Cortex of kidney (tissue), 1 donor: ENCODE measurements at places on chromosomes 6 and 20.

DNA sequence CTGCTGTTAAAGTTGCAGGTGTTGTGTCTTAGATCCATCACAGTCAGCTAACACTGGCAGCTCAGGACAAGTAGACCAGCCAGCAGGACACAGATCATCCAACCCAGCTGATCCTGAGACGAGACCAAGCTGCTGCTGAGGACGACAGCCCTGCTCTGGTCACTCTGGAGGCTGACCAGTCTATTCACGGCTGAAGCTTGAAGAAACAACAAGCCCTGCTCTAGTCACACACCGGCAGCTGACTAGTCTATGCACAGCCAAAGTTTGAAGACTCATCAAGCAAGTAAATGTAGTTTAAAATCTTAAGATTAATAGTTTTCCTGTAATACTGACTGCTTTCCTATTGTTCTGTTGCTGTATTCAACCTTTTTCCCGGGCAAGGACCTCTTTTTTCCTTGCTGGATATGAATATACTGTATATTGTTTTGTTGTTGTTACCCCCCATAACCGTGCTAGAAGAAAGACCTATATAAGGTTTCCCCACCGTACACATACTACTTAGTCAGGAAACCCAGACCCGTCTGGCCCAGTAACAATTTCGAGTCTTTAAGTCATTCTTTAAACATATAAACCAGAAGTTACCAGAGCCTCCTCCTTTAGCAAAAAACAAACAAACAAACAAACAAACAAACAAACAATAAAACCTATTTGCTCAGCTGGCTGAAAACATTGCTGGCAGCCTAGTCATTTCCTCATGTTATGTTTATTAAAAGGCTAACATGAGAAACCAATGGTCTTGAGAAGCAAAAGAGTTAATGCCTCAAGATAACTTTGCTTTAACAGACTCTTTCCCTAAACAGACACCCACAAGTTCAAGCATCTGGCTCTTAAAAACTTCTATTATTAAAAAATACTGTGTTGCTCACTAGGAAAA is 16.7 kb upstream of the GSTA3 start:
- DNase-seq, result no peak

- no peak for DNase-seq
Observed at GRCh38 chr20:7505835-7506221, 434.4 kb downstream of the HAO1 start.

- DNase-seq, result no peak
Observed at GRCh38 chr6:133809406-133809805, 79.5 kb upstream of the TCF21 start.

DNA sequence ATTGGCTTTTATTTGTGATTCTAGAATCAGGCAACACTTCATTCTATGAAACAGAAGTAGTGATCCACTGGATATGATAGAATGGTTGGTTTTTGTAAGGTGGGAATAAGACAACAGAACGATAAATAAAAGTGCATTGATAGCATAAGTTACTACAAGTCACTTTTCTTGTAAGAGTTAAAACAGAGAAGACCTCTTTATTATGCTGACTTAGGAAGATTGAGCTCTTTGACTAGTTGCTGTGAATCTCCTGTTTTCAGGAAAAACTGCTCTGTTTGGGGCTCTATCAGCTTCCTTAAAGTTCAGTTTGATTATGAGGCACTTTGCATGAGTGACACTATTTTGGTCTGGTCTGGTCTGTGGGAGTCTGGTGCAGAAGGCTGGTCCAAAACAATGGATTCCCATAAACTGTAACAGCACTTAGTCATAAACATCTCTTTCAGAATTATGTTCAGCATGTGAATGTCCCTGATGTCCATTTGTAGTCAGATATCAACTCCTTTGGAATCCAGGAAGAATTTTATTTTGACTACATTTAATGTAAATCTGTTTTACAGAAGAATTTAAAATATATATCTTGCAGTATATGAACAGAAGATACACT is 35.0 kb upstream of the DSE start:
- DNase-seq, result no peak

DNA sequence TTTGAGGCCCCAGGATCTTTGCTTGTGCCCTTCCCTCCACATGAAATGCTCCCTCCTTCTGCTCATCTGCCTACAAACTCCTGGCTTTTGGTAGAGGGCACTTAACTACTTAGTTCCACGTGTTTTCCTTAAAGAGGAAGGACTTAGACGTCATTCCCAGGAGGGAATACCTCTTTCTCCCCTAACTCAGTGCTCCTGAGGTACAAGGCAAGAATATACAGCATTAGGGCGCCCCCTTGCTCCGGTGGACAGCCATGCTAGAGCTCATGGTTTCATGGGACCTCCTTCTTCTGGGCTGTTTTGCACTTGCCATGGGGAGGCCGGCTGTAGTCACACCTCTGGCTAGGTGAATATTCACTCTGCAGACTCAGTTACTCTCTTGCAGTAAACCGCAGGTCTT is 93.8 kb upstream of the LY86 start:
- no peak for DNase-seq

DNA sequence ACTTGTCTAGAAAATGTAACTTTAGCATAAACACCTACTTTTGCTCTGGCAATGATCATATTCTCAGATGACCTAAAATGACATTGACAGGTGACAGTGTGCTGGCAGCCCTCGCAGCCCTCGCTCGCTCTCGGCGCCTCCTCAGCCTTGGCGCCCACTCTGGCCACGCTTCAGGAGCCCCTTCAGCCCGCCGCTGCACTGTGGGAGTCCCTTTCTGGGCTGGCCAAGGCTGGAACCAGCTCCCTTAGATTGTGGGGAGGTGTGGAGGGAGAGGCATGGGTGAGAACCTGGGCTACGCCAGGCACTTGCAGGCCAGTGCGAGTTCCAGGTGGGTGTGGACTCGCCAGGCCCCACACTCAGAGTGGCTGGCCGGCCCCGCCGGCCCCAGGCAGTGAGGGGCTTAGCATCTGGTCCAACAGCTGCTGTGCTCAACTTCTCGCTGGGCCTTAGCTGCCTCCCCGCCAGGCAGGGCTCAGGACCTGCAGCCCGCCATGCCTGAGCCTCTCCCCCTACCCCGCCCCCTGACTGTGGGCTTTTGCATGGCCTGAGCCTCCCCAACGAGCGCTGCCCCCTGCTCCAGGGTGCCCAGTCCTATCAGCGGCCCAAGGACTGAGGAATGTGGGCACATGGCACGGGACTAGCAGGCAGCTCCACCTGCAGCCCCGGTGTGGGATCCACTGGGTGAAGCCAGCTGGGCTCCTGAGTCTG is 17.2 kb downstream of the GSTA1 start:
- DNase-seq, result no peak

DNA sequence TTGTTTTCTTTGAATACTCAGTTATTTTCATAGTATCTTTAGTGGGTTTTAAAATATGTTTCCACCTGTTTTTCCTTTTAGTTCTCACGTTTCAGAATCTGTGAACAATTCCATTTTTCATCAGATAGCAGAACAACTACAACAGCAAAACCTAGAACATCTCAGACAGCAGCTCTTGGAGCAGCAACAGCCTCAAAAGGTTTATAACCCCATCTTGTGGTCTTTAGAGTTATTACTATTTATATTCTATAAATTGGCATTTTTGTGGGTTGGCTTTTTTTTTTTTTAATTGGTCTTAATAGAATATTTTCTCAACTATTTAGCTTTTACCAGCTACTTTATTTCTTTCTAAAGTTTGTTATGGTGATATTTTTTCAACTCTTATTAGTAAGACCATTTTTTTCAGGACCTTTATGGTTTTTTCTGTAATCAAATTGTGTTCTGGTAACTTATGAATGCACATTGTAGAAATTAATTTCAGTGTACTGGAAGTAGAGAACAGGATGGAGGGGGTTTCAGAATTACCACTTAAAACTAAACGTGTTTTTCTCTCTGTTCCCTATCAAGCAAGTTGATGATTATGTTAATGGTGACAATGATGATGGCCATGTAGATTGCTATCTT is 72.2 kb downstream of the SCAF8 start:
- DNase-seq, result no peak

DNA sequence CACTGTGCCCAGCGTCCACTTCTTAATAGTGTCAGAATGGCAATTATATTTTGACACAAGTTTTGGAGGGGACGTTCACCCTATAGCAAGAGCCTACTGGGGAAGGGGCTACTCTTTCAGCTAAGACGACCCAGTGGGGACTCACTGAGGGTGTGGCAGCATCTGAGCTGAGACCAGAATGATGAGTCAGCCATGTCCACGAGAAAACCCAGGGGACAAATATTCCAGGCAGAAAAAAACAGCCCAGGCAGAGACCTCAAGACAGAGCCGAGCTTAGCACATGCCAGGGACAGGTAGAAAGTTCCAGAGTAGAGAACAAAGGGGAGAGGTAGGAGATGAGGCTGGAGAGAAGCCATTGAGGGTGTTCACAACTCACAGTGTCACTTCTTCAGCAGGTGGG is 11.2 kb downstream of the CNBD2 start:
- DNase-seq, result no peak

- DNase-seq, result no peak
Observed at GRCh38 chr6:40539853-40540252, 47.3 kb downstream of the LRFN2 start.

DNA sequence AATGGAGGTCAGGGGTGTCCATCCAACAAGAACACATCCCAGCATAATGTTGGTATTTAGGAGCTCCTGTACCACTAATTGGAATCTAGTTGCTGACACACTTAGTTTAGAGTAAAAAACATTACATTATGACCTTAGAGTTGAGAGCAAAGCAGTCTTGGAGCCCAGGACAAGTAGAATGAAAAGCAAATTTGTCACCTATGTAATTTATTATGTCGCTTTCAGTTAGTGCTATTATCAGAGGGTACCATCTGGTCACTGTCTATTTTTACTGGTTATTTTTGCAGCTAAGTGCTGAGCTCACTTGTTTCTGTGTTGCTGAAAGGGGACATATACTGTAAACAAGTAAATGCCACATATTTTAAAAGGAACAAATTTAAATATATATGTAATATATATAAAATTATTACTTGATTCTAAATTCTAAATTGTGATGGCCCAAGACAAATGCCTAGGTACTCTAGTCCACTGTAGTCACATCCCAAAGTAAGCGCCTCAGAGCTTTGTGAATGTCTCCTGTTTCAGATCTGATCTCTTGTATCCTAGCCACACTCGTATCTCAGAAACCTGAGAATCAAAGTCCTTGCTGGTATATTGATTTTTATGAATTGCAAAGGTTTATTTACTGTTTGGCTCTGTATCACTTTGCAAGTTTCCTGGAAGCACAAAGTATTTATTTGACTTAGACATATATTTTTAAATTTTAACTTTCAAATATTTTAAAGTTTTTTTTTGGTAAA is 148.6 kb upstream of the MAN1A1 start:
- no peak for DNase-seq

- DNase-seq, result no peak
Observed at GRCh38 chr6:87791982-87792381, 89.9 kb upstream of the AKIRIN2 start.
